Erythroblast (primary cell): ENCODE measurements at places on chromosomes 11 and 22.
A peak's percentile ranks its signal among the peaks of the same experiment; 100 is the strongest.

DNA sequence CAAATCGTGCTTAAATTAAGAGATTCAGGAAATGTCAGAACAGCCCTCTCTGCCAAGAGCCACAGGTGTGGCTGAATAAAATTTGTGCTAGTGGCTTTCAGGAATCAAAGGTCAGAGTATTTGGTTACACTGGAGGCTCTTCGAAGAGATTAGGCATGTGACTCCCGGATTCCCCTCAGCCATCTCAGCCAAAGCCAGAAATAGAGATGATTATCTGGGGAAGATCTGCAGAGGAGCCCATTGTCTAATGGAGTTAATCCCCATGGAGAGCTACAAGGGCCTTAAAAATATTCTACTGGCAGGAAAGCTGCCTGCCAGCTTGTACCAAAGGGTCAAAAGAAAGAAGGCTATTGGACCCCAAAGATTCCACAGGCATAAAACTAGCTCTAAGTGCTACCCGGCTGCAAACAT, 1259.5 kb downstream of the TBC1D22A start:
- DNase-seq: no peak

GRCh38 chr11:47552056-47552565, 821 bp downstream of the CELF1 start:
- DNase-seq: peak; percentile 50

DNA sequence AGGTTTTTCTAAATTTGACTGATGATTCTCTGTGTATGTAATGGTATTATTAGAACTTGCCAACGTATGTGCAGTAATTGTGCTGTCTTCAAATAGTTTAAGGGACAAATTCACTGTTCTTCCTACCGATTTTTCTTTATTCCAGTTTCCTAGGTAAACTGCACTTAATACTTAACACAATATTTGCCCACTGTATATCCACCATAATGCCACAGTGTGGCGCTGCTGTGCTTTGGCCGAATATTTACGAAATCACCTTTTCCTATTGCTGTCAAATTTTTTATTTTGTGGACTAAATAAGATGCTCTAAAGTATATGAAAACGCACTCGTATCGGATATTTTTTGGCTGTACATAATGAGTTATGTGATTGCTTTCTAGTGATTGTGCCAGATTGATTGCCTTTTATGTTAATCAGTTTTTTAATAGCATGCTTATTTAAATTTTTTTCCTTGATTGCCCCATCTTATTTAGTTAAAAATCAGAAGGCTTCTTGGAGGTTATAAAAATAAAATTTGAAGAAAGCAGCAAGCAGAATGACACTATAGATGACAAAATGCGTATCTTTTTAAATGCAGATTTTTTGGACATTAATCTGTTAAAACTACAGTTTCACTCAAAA, 10.5 kb downstream of the AASDHPPT start:
- DNase-seq: peak; percentile 76

- no peak for DNase-seq
Observed at GRCh38 chr11:58061813-58062212, 31.1 kb downstream of the OR6Q1 start.

GRCh38 chr22:47367107-47367690, 604.7 kb downstream of the TBC1D22A start:
- no peak for DNase-seq

- peak; percentile 79 for DNase-seq
Observed at GRCh38 chr11:35615921-35616900, 2.0 kb upstream of the FJX1 start.

- DNase-seq: no peak
Observed at GRCh38 chr11:57786436-57786835, 24.8 kb downstream of the CTNND1 start.

GRCh38 chr11:84722583-84723108, 904.5 kb downstream of the DLG2 start:
- DNase-seq: no peak

- DNase-seq: no peak
Observed at GRCh38 chr11:11995601-11996000, 12.8 kb downstream of the DKK3 start.

GRCh38 chr11:79594834-79595233, 154.0 kb upstream of the TENM4 start:
- no peak for DNase-seq
